SW480 (cell line): ENCODE measurements at places on chromosomes 6 and 20.
A peak's percentile ranks its signal among the peaks of the same experiment; 100 is the strongest.

GRCh38 chr6:83192871-83193746 lies at the start of the genes PGM3 and RWDD2A:
TSS of gene PGM3 (minus strand) at chr6:83193265. CDS start at chr6:83191012, 2,253 bp downstream.
TSS of gene RWDD2A (plus strand) at chr6:83193357. CDS start at chr6:83194452, 1,095 bp downstream.
- DNase-seq: peak; percentile 76

DNA sequence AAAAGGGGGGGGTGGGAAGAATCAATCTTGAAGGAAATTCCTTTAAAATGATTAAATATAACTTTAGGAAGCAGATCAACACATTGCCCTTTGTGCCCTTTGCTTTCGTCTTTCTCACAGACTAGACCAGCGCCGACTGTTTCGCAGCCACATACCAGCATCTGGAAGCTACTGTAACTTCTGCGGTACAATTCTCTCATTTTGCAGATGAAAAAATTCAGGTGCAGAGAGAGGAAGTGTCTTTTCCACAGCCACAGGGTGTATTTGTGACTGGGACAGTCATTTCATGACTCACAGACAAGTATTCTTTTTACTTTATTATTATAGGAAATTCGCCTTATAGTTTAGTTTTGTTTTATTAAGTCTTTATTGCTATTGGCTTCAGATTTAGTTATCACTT lies 84.2 kb downstream of the UST start:
- DNase-seq: no peak

- DNase-seq: no peak
Observed at GRCh38 chr6:48110436-48111142, 408 bp downstream of the PTCHD4 start.

DNA sequence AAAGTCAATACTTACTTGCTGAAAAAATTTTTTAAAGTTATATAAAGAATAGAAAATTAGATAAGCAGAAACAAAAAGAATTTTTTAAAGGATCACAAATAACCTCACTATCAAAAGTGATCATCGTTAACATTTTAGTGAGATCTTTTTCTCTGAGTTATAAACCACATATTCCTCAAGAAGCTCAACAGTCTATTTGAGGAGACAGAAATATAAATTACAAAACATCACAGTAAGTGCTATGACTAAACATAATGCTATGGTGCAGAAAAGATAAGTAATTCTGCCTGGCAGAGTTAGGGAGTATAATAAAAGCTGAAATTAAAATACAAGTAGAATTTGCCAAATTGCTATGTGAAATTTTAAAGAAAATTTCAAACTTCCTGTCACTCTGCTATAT lies 226.7 kb downstream of the LMBRD1 start:
- DNase-seq: no peak

DNA sequence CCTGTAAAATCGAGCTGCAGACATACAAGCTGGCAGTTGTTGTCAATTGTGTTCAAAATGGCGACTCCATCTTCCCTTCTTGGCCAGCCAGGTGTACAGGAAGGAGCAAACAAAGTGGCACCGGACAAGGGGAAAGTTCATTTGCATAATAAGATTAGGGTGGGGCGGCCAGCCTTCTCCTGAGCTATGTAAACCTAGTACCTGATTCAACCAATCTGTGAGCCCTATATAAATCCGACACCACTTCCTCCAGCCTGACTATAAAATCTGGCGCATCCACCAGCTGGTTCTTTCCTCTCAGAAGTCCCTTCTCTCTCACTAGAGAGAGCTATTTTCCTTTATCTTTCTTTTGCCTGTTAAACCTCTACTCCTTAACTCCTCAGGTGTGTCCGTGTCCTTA lies 8.1 kb upstream of the HBS1L start:
- peak; percentile 18 for DNase-seq

DNA sequence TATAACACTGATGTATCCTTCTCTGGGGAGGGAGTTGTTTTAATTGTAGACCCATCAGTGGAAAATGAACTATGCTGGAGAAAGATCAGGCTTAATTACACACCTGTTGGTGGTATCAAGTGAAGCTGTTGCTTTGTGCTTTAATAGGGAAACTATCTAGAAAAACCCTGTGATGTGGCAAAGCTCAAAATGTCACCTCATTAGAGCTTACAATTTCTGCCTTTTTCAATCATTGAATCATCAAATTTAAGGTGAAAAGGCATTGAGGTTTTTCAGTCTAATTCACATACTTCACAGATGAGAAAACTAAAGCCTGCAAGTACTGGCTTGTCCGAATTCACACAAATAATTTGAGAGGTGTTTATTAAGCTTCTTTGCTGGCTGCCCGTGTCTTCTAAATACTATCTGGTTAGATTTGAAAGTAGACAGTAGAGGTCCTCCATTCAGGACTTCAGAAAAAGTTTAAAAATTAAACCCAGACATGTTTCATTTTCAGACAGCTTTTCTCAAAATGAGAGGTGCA lies 143.3 kb upstream of the MAP3K7 start:
- DNase-seq: no peak

DNA sequence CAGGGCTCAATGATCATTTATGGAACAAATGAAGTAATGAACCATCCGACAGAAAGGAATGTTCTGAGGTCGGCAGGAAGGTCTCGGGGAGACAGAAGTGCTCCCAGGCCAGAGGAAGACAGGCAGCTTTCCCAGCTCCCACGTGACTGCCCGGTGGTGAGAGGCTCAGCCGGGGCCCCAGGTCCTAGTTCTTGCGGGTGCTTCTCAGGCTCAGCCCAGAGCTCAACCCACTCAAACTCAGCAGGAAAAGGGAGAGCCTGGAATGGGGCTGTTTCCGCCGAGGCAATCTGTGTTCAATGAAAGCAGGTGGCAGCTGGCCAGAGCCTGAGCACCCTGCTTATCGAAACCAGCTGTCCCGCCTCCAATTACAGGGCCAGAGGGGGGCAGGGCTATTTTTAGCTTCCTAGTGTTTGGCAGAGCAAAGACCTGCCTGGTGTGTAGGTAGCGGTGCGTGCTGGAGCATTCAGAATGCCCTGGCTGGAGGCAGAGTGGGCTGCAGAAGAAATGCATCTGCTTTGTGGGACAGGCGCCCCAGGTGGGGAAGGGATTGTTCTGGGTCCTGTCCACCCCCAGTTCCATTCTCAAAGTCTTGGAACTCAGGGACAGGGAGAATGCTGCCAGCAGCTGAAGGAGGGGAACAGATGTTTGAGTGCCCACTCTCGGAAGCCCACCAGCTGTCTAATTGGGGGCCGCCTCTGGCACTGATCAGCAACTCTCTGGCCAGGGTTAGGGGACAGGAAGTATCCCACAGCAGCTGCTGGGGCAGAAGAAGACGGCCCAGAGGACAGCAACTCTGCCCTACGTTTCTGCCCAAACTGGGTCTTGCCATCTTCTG lies 145.1 kb downstream of the PREX1 start:
- peak; percentile 84 for DNase-seq

DNA sequence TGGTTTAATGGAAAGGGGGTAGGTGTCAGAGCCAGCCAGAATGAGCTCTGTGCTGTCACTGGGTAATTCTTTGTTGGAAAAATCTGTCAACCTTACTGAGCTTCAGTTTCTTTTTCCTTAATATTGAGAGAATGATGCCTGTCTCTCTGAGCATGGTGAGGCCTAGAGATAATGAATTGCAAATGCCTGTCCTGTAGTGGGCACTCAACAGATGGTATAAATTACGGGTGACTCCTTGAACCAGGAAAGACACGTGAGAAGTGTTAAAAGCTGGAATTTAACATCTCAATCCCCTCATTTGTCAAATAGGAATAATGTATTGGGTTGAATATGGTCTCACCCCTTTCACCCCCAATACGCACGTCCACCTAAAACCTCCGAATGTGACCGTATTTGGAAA lies 74.9 kb downstream of the ADTRP start:
- no peak for DNase-seq

DNA sequence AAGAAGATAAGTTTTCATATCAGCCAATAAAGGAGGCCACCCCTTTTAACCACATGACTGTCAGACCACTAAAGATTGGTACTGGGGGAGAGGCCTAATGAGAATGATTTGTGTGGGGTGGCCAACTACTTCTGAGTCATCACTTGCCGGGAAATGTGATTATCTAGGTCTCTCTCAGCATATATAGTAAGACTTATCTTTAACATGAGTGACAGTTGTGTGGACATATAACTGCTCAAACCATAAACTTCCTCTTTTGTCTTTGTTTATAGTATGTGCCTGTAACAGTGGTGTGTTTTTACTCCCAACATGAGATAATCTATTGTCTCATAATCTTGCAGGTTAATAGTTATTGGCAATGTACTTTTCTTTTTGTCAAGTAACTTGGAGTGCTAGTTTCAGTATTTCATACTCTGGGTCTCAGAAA lies 312.4 kb downstream of the CDKAL1 start:
- DNase-seq: no peak

DNA sequence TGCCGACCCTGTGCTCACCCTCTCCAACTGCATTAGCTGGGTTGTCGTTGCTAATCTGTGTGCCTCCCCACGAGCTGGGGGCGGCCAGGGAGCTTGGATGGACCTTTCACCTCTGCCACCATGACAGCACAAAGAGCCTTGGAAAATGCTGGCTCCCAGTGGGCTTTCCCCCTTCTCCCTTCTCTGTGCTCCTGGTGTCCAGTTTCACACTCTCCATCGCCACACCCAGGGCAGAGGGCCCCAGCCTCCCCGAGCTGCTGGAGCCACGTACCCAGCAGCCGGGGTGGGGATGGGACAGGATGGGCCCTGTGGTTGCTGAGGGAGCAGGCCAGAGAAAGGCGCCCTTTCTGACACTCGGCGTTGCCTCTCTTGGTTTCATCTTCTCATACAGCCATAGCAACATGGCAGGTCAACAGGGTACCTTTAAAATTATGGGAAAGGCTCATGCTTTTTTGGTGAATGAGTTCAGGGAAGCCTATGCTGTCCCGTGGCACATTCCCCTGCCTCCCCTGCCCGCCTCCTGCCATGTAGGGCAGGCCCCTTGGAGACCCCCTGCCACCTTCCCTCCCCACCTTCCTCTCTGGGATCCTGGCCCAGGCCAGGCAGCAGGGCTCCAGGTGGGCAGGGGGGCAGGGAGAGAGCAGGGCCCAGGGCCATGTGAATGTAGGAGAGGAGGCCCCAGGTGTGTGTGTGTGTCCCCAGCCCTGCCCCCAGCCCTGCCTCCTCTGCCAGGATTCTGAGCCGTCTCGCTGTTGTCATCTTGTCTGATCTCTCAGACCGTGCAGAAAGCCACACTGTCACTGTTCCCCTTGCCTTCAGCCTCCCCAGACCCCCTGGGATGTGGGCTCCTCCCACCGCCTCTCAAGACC lies 85.2 kb upstream of the CCDC167 start:
- no peak for DNase-seq
